ENCODE measurements at places on chromosomes 11 and 22.
A peak's percentile ranks its signal among the peaks of the same experiment; 100 is the strongest.

DNA sequence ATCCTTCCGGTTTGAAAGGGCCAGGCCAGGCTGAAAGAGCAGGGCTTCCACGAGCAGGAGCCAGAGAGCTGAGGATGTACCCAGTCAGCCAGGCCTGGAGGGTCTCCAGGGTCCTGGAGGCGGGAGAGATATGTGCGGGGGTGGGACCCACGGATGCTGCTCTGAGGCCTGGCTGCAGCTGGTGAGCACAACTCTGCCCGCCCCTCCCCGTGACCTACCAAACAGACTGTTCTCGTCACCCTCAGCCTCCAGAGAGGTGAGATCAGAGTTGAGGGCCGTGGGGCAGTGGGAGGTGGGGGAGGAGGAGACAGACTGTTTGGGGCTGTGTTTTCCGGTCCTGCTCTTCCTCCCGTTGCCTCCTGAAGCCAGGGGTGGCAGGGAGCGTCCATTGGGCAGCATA lies 42.2 kb downstream of the TRIOBP start:
- DNase-seq: no peak

DNA sequence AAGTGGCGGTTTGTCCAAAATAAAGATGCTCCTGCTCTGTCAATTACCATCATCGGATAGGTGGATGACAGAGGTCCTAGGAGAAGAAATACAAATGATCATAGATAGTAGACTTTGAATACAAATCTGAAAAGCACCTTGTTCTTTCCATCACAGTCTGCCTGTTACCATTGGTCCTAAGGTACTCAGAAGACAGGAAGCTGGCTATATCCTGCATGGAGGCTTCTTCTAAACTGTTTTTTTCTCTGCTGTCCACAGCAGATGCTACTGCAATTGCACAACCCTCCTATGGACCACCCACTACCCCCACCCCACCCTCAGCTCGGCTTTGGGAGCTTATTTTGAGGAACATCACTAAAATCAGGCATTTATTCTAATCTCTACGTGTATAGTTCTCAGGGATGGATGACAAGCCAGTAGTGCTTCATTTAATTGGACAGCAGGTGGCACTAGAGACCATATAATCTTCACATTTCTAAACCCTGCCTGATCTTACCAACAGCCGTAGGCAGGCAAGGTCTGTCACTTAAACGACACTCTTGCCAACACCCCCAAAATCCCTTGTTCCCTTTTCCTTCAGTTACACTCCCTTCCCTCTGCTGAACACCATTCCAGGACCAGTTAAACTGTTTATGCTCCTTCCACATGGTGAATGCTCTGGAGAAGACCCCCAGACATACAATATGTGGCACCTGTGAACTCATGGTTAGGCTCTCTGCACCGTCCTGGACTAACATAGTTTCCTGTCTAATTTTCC lies 6.6 kb upstream of the PTS start:
- DNase-seq: peak; percentile 72

GRCh38 chr11:8025816-8026215 lies 38.7 kb downstream of the EIF3F start:
- no peak for DNase-seq

DNA sequence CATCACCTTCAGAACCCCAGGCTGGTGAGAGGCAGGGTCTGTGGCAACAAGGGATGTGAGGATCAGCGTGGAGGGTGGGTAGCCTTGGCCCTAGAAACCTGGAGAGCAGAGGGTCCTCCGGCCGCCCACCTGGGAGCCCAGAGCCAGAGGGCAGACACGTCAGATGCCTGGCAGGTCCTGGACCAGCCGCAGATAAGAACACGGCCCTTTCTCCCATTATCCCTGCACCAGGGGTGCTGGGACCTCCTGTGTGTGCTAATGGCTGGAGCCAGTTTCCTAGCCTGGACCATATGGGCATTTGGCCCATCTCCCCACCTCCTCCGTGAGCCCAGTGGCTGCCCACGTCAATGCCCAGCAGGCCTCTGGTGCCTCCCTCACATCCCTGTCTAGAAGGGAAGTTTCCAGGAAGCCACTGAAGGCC lies 88.4 kb downstream of the MORC2 start:
- no peak for DNase-seq

DNA sequence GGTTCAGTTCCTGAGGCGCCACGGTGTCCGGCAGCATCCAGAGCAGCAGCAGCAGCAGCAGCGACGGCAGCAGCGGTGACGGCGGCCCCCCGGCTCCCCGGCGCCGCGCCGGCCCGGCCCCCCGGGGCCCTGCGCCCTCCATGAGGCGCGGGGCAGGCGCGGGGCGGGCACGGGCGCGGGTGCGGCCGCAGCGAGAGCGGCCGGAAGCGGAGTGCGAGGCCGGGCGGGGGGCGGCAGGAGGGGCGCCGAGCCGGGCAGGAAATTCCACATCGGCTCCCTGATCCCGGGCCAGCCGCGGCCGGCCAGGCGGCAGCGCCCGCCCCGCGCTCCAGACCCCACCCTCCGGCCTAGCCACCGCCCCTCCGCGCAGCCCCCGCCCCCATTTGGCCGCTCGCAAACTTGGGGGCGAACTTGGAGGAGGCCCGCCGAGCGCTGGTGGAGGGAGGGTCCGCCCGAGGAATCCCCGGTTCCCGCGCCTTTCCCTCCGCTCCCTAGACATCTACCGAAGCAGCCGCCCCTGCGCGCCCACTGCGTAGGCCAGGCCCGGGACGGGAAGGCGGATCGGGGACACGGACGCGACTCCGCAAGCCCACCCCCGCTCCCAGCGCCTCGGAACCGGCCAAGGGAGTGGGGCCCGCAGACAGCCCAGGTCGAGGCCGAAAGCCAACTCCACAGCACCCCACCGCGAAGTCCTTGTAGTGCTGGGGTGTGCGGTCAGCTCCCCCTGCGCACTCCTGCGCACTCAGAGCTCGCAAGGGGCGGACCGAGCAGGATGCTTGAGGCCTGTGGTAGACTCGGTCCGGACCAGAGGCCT lies at the start of gene SCARF2:
SCARF2 (minus strand) TSS at position 213 of the 814 bp plus-strand sequence; CDS start at position 142, 71 bp downstream.
- peak; percentile 67 for DNase-seq

DNA sequence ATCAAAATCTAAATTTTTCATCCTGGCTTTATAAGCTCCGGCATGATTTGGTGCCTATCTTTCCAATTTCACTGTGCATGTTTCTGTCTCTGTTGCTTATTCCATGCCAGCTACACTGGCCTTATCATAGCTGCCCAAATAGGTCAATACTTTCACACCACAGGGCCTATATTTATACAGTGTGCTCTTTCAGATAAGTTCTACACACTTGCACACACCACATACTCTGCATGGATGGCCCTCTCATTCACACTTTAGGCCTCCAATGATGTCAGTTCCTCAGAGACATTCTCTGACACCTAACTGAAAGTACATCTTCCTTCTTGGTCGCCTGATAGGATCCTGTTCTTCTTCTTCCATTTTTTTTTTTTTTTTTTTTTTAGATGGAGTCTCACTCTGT lies 7.0 kb downstream of the ALG8 start:
- no peak for DNase-seq

DNA sequence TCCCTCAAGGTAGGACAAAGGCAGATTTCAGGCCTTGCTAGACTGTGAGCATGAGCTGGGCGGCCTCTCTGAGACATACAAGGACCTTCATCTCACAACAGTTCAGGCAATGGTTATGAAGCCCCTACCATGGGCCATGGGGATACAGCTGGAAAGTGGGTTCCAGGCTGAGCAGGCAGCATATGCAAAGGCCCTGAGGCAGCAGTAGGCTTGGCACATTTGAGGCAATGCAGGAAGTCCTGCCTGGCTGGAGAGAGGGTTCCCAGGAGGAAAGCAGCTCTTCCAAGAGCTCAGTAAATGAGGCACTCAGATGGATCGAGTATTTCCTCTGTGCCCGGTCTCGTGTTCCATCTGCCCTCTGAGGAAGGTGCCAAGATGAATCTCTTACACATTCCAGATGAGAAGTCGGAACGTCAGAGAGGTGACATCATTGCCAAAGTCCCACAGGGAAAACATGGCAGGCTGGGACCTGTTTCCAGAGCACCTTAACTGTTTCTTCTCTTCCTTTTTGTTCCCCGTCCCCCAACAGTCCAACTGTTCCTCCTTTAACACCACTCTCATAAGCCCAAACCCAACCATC lies 388.6 kb downstream of the MN1 start:
- DNase-seq: no peak

- DNase-seq: no peak
Observed at GRCh38 chr11:26187639-26188038, 144.3 kb upstream of the ANO3 start.

GRCh38 chr11:109939166-109939810 lies 153.9 kb upstream of the ZC3H12C start:
- peak; percentile 60 for DNase-seq

DNA sequence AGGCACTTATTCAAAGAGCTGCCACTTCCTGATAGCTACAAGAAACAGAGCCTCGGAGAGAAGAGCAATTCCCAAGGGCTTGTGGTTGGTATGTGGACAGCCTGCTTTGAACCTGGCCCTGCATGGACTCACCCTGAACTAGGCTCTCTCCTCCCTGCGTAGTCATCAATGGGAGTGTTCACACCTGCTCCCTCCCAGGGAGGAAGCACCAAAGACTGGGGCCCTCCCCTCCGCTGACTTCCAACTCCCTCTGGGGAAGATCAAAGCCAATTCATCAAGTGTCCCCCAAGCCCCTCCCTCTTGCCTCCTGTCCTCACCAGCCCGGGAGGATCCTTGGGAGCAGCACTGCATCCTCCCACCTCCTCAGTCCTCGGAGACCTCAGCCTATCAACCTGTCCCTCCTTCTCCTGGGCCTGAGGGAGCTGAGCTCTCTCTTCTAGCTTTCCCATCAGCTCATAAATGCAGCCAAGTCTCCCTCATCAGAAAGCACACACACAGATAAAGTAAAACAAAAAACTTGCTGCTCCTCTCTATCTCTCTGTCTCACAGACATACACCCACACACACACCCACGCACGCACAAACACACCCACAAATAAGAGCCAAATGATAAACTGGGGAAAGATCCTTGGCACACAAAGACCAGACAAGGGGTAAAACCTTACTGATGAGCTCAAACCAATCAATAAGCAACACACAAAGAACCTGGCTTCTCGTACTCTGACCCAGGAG lies 3.3 kb downstream of the A4GALT start:
- DNase-seq: peak; percentile 25

DNA sequence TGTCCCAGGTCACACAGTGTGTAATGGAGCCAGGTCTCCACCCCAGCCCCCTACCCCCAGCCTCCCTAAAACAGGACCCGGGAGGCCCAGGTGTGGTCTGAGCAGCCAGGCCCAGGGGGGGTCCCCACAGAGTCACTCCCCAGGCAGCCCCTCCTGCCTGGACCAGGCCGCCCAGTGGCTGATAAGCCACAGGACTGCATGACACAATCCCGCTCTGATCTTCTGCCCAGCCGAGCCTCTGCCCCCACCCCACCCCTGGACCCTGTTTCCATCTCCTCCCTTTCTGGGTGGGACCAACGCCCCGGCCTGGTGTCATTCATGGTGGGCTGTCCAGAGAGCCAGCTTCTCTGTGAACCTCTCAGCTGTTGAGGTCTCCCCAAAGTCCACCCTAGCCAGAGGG lies 7.8 kb upstream of the LIF start:
- no peak for DNase-seq

DNA sequence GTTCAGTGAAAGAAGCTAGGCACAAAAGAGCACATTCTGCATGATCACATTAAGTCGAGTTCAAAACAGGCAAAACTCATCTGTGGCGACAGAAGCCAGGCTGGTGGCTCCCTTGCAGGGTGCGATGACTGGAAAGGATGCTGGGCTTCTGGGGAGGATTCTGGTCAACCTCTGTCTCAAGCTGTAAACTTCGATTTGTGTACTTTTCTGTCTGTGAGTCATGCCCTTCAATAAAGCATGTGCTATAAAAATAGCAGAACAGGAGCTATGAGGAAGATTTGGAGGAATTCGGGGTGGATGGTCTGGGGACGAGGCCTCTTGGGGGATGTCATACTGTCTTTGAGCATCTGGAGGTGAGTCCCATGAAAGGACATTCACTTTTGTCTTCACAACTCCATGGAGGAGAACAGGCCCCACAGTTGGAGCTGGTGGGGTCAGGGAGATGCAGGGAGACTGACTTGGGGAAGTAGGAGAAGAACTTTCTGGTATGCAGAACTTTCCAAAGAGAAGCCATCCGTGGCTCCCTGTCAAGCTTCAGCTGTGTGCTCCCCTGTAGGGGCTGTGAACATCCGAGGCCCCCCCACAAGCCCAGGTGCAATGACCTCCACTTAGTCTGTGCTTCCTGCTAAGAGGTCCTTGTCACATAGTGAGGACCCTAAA lies 77.8 kb upstream of the LINC01488 start:
- no peak for DNase-seq

DNA sequence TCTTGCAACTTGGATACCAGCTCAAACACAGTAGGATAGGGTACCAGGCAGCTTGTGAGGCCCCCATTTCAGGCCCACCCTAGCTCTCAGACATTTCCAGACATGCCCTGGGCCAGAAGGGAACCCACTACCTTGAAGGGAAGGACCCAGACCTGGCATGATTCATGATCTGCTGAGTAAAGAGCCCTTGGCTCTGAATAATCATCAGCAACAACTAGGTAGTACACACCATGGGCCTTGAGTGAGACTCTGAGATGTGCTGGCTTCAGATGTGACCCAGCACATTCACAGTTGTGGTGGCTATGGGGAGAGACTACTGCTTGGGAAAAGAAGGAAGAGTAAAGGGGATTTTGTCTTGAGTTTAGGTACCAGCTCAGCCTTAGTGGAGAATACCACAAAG lies 23.6 kb downstream of the JRKL start:
- no peak for DNase-seq

GRCh38 chr22:35660291-35661127 lies 12.3 kb downstream of the APOL6 start:
- no peak for DNase-seq

DNA sequence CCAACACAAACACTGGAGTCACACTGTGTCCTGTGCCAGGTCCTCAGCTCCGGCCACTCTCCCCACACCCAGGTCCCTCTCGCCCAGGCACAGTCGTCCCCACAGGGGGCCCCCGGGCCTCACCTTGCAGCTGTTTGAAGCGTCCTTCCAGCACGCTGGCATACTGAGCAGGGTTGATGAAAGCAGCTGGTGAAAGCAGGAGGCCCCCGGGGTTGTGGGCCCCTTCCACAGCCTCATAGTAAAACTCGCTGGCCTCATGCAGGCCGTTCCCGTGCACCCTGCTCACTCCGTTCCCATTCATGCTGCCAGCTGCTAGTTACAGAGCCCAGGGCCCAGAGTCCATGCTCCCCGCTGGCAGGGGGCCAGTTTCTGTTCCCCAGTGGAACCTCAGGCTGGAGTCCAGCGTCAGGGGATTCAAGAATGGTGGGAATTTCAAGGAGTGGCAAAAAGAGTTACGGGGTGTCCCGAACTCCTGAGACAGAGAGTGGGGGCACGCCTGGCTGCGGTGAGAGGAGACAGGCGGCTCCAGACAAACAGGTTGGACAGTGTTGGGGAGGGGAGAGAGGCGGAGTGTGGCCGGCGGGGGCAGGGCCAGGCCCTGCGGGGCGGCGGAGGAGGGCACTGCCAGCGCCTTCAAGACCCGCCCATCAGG lies 10.6 kb downstream of the SPTBN2 start:
- DNase-seq: no peak

- DNase-seq: no peak
Observed at GRCh38 chr22:35664955-35665587, 16.8 kb downstream of the APOL6 start.

Data from D341Med (cell line).